NCI-H1048 (cell line): ENCODE measurements at places on chromosomes 5 and 9.

DNA sequence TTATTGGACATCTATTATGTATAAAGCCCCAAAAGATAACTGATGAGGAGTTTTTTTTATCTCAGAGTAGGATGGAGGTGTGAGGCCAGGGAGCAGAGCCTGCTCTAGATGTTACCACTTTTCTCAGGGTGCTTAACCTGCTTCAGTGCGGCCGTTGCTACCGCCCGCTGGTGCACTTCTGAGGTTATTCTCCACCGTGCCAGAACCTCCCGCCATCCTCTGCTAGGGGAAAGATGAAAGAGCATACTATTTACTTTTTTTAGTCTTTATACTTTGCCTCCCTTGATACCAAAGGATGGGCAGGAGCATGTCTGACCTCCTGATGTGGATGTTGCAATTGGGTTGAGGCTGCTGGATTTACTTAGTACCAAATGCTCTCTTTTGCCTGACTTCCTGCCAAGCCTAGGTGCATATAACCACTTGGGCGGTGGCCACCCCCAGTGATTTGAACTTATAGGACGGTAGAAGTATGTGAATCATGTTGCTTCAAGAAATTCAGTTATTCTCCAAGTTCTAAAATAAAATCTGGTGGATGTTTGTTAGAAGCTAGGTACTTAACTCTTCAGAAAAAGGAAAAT is 71.1 kb upstream of the HSPB3 start:
- no peak for DNase-seq

GRCh38 chr5:146185161-146185560 is 2.7 kb upstream of the LARS1 start:
- DNase-seq: no peak

- no peak for DNase-seq
Measured at GRCh38 chr5:132100672-132101261, 27.2 kb downstream of the CSF2 start.

DNA sequence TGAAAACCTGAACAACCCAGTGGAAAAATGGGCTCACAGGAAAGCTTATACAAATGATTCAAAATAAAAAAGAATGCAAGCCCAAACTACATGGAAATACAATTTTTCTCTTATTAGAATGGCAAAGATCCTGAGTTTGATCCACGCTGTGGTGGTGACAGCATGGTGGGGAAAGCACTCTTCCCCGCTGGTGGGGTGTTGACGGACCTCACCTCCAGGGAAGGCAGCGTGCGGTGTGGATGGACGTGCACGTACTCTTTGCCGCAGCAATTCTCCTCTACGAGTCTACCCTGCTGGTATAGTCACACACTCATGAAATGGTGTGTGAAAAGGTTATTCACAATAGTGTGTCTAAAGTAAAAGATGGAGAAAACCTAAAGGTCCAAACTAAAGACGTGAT is 5.9 kb upstream of the ZFP62 start:
- no peak for DNase-seq

GRCh38 chr5:80207832-80208231 is 48.0 kb downstream of the SERINC5 start:
- no peak for DNase-seq

DNA sequence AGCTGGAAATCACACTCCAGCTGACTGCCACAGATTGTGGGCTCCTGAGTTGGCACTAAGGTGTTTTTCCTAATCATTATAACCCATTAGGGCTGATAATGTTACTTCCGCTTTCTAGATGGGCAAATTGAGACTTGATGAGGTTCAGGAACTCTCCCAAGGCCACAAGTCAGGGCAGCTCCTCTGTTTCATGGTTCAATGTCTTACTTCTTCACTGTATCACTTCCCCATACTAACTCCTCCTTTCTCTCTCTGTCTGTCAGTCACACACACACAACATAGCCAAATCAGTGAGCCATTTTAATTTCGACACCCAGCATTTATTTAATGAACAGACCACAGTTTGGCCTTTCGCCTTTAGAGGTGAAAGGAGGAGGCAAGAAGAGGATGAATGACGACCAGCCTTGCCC is 17.8 kb upstream of the TRAF1 start:
- DNase-seq: no peak

GRCh38 chr5:167308466-167308865 is 983.0 kb upstream of the WWC1 start:
- DNase-seq: no peak

- no peak for DNase-seq
Measured at GRCh38 chr9:138049085-138049778, 171.7 kb downstream of the CACNA1B start.

GRCh38 chr5:87385802-87386201 is 26.9 kb downstream of the CCNH start:
- DNase-seq: no peak

DNA sequence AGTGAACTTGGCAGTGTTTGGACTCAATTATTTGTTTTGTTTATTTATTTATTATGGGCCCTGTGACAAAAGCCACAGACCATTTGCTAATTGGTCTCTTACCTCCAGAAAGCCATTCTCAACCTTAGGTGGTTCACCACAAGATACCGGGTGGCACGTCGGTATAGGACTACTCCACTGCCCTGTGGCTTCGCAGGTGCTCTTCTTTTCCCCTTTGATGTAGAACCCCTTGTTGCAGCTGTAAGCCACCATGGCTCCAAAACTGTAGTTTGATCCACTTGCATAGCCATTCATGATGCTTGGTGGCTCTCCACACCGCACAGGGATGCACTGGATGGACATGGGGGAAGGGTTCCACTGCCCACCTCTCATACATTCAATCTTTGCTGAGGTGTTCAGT is 73.3 kb upstream of the TXNDC8 start:
- no peak for DNase-seq

GRCh38 chr5:59151162-59151889 is 568.5 kb downstream of the RAB3C start:
- DNase-seq: no peak

DNA sequence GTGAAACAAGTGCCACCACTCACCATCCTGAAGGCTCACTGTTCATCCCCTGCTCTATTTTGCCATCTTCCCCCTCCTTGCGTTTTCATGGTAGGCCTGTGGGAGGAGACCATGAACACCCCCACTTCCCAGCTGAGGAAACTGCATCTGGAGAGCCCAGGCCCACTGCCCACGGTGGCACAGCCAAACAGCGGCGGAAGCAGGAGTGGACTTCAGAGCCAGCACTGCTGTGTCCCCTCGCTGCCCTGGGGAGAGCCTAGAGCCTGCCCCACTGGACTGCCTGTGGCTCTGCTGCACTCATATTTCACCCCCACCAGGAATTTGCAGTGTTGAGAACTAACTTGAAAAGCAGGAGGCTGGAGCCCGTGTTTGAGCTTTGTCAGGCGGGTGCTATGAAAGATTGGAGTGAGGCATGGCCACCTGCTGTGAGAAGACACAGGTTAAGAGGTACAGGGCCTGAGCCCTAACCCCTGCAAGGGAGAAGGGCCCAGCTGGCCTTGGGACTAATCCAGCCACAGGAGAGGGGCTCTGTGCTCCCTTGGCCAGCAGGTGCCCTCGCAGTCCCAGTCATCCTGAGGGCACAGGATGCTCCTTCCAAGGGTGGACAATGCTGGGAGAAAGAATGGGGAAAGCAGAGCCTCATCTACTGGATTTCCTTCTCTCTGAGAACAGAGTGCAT is 79.0 kb downstream of the MACROH2A1 start:
- no peak for DNase-seq

GRCh38 chr5:92992073-92992472 is 588.9 kb downstream of the NR2F1-AS1 start:
- no peak for DNase-seq
